Suppressor macrophage treated with lipopolysaccharide for 1 hour (primary cell): ENCODE measurements at places on chromosomes 4 and X.
A peak's percentile ranks its signal among the peaks of the same experiment; 100 is the strongest.

DNA sequence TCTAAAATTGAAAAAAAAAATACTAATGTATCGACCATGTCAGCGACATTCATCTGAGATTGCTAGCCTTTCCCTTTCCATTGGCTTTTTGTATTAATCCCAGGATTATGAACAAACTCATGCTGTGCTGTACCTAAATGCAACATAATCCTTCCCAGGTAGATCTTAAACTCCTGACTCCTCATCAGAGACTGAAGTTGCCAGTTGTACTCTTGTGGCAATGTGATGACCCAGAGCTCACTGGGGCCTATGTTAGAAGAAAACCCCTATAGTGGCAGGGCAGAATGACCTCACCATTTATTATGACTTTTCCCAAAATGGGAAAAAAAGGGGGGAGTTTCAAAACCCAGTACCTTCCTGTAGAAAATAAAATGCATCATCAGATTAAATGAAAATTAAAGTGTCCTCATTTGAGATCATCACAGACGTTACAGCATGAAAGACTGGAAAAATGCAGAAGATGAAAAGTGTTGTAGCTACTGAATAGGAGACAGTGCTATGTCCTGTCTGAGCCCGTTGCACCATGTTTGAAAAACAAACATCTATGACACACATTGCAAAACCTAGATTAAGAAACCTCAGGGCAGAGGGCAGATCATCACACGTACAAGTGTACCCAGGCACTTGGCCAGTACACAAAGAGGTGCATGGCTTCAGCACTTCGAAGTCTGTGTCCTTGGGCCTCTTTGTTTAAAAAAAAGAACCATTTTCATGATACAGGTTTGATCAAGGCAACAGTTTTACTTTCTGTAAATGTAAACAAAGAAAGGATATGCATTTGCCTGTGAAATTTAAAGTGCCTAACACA lies 6.8 kb upstream of the ACSL4 start:
- peak; percentile 70 for DNase-seq

GRCh38 chr4:30434656-30435055 lies 285.5 kb upstream of the PCDH7 start:
- no peak for DNase-seq

DNA sequence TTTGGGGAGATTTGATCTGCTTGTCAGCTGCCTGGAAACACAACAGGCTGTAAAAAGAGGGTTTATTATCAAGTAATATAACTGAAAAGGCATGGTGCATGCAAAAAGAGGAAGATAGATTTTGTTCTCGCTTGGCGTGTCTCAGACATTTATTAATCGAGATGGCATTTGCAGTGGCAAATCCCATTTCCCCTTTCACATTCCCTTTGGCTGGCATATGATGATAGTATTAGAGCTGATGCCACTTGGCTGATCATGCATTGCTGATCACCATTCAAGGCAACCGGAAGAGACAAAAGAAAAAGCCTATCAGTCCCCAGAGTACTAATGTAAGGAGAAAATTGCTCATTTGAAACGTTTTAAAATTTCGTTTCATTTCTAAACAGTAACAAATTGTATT lies 101.8 kb downstream of the ZIC3 start:
- no peak for DNase-seq

DNA sequence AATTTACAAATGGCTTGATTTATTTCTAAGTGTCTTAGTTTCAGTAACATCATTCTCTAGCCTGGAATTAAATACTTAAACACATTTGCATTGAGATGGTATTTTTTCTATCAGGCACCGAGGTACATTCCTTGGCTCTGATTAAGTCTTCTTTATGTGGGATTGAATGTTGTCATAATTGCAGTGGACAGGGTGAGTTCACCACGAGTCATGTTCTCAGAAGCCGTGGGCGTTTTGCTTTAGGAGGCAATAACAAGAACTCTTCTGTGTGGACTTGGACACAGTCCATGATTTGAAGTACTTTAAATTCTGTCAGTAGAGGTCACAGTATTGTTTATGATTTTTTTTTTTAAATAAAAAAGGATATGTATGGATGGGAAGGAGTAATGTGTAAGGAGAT lies 57.1 kb upstream of the EFHC2 start:
- peak; percentile 89 for DNase-seq

DNA sequence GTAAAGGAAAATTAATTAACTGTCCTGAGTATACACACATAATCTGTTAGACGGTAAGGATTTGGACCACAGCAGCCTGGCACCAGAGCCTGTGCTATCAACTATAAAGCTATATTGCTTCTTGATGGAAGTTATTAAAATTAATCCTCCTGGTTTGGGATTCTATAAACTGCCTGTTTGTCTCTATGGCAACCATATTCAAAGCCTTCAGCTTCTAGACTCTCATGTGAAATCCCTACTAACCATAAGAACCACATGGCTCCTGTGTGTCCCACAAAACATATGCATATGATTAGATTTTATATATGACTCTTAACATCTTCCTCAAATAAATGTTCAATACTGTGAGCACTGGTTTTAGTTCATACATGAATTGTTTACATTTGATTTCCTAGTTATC lies 380.8 kb downstream of the ANKRD50 start:
- DNase-seq = no peak

DNA sequence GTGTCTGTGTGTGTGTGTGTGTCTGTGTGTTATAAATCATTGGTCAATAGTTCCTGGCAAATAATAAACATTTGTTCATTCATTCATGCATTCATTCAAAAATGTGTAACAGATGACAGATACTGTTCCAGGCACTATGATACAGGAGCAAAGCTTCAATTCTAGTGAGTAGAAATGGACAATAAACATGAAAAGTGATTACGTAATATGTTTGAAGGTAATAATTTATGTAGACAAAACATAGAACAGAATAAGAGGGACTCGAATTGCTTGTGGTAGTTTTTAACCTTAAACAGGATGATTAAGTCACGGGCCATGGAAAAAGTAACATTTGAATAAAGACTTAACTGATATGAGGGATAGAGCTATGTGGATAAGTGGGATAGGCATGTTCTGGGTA lies 90.1 kb upstream of the MAGEC2 start:
- DNase-seq = no peak

- no peak for DNase-seq
These were observed 62.7 kb downstream of the ENOX2 start for GRCh38 chrX:130840345-130840744.

DNA sequence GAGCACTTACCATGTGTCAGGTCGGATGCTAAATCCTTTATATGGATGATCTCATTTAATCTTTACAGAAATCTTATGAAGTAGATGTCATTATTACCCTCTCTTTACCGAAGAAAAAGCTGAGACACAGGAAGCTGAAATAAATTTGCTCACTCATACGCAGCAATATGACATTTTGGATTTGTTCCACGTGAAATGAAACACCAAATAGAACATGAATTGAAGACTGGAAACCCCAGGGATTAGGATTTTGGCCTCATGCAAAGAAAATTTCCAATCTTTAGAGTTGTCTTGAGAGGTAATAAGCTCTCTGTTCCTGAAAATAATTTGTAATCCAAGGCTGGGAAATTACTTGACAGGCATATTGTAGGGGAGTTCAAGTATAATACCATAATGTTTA lies 354.4 kb upstream of the CLNK start:
- no peak for DNase-seq

DNA sequence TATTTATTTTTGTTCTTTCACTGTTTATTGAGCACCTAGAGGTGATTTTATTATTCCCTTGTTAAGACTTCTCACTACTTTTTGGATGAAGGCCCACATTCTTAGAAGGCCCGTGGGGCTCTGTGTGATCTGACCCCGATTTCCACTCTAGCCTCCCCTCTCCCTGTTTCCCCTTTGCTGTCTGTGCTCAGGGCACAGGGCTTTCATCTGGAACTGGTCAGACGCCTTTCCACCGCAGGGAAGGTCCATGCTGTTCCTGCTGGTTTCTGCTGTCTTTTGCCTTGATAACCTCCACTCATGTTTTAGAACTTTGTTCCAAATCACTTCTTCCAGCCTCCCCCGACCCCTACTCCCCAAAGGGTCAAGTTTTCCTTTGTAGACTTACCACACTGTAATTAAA lies 31.3 kb upstream of the ANAPC4 start:
- no peak for DNase-seq

DNA sequence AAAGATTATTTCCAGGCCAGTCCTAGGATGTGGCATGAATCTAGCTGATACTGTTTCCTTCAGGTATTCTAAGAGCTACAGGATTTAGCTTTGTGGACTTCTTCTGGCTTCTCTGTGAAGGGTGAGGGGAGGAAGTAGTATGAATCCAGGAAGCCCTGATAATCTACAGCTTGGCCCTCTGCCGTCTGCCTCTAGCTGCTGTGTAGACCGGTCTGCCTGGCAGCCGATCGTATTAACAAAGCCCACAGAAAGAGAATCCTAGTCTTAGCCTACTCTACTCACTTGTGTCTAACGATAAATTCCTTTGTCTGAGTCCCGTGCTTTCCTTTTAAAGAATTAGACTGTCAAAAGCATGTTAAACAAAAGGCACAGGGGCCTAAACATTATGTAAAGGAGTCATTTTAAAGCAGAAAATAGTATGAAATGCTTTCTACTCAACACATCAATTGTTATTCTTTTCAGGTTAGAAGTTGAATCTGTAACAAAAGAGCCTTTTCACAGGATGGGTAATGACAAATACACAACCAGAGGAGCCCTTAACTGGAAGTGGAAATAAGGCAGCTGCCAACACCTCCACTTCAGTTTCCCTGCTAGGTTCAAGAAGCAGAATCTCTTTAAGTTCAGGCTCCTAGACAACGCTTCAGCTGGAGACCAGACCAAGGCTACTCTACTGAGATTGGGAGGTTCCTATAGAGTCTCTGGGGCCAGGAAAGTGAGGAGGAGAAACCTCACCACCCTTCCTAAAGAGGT lies 48.9 kb upstream of the UCP1 start:
- no peak for DNase-seq
